ENCODE measurements at places on chromosomes 1 and 21.

GRCh38 chr1:29963946-29964345 is 727.6 kb downstream of the PTPRU start:
- H3K27ac ChIP-seq: no peak overlapping the region
- peaks cover 5% of the 10 kb centered on the region for H3K27me3 ChIP-seq
- no peaks in the 10 kb centered on the region for H3K4me1 ChIP-seq
- H3K4me3 ChIP-seq: no peak overlapping the region
- H3K36me3 ChIP-seq: no peaks in the 10 kb centered on the region

DNA sequence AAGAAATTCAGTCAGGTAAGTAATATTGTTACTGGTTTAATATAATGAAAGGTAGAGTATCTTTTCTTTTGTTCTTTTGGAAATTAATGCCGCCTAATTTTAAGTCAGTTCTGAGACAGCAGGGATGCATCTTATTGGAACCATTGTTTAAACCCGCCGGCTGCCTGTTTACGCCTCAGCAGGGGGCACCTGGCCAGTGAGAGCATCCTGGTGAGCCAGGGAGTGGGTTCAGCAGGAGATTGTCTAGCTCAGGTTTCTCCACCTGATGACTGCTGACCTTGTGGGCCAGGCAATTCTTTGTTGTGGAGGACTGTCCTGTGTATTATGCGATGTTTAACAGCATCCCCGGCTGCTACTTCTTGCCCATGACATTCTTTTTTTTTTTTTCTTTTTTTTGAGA is 30.2 kb downstream of the CHAF1B start:
- H3K36me3 ChIP-seq: peaks cover 48% of the 10 kb centered on the region
- no peak overlapping the region for H3K27ac ChIP-seq
- no peaks in the 10 kb centered on the region for H3K27me3 ChIP-seq
- no peak for DNase-seq
- no peaks in the 10 kb centered on the region for H3K4me1 ChIP-seq

GRCh38 chr1:248786156-248786555 is 30.6 kb upstream of the LYPD8 start:
- no peak for DNase-seq
- no peaks in the 10 kb centered on the region for H3K4me1 ChIP-seq
- H3K36me3 ChIP-seq: no peaks in the 10 kb centered on the region
- H3K4me3 ChIP-seq: no peak overlapping the region

DNA sequence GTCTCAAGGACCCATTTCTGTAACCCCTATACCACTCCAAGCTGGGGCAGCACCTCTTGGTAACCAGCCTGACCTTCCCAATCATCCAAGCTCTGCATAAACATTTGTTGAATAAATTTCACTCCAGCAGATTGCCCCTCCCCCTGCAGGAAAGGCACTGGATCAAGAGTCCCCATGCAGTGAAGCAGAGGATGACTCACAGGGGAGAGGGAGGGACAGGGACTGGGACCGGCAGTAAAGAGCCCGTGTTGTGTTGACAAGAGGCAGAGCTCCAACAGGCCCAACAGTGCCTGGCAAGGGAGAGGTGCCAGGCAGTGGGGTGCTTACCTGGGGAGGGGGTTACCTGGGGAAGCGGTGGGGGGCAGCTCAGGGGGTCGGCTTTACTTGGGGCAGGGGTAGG is 32.3 kb downstream of the SLC9A1 start:
- no peak for DNase-seq
- H3K27ac ChIP-seq: no peak overlapping the region
- no peaks in the 10 kb centered on the region for H3K27me3 ChIP-seq
- no peak overlapping the region for H3K4me3 ChIP-seq

- no peaks in the 10 kb centered on the region for H3K4me1 ChIP-seq
- no peak overlapping the region for H3K27ac ChIP-seq
- DNase-seq: no peak
Observed at GRCh38 chr1:43427941-43428340, 25.8 kb downstream of the HYI start.

DNA sequence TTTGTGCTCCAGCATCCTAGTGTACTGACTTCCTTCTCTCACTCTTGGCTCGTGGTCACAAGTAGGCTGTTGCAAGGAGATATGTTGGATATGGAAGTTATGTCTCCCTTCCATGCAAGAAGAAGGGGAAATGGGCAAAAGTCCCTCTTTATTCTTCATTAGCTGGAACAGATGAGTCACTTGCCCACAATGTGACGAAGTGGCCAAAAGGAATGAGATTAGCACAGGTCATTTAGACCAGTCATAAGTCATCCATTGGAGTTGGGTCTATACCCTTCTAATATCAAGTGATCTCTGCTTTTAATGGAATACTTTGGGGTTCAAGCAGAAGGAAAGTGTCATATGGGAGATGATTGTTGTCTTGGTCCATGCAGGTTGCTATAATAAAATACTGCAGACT is 91.2 kb upstream of the NGF start:
- no peak overlapping the region for H3K27ac ChIP-seq
- H3K36me3 ChIP-seq: no peaks in the 10 kb centered on the region
- peaks cover 9% of the 10 kb centered on the region for H3K27me3 ChIP-seq
- DNase-seq: no peak
- no peak overlapping the region for H3K4me3 ChIP-seq

DNA sequence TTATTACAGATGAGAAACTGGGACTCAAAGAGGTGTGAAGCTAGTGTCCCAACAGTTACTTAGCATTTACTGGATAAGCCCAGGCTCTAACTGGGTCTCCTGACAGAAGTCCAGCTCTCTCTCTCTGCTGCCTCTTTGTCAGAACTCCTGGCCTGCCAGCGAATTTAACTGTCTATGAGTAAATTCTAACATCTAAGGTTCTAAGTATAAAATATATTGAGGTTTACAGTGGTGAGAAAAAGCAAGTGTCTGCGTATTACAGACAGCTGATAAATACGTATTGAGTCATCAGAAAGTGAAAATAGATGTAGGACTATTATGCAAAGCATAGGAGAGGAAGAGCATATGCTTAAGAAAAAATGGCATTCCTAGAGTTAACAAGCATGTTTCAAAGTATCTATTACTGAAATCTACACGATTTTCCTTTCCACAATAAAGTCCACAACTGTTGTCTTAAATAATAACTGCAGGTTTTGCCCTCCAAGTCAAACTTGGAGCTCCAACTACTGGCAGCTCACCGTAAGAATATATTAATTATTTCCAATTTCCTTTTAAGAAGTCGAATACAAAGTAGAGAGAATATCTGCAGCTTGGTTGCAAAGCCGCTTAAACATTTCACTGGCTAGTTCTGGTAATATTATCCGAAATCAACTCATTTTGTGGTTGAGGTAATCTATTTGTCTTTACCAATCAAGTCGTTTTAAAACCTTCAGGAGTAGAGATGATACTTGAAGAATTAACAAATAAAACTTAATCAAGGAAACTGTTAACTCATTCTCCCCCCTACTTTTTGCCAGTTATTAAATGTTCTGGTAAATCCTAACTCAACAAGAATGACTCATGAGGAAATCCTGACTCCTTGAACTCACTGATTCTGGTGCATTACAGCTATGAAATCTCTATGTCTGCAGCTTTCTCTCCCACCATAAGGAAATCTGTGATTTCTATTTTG is 1.4 kb upstream of the RGS2 start:
- peak; percentile 9 for DNase-seq
- peak overlapping the region; percentile 72 for H3K27ac ChIP-seq
- H3K4me1 ChIP-seq: peaks cover 29% of the 10 kb centered on the region

DNA sequence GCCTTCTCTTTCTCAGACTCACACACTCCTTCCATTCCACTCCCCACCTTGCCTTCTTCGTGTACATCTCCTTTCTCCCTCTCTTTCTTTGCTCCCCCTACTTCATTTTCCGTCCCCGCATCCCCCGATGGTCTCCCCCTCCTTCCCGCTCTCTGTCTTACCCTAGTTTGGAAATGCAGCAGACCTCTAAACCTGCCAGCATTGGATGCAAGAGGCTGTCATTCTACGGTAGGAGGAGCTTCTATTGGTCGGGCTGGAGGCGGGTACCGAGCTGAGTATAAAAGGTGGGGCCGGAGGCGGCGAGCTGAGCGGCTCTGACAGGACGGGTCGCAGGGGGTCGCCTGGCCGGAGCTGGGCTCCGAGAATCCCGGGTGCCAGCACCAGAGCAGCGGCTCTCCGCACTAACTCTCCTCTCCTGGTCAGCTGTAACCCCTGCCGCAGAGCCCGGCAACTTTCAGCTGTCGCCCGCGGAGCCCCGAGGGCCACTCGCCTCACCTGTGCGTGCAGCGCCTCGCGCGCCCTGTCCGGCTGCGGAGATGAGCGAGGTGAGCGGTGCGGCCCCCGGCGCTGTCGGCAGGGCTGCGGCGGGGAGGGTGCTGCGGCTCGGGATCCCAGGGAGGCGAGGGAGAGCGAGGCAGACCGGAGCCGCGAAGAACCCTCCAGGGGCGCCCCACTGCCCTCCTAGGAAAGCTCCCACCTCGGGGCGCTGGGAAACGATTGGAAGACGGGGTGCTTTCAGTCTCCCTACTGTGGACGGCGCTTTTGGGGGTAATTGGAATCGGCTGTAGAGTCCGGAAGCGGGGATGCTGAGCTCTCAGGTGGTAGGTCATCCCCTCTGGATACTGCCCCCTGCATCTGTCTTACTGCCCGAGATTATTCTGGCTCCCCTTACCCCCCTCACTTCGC is at the start of gene PCP4L1:
Gene PCP4L1, plus strand, starts transcription at position 307 of the 906 bp plus-strand sequence. Its CDS starts 230 bp downstream, at position 537.
- peak; percentile 58 for DNase-seq
- peak within 1 kb of the TSS; percentile 34 for H3K4me3 ChIP-seq
- H3K4me1 ChIP-seq: peaks cover 8% of the 10 kb centered on the region
- H3K36me3 ChIP-seq: peaks cover 14% of the 10 kb centered on the region
- peaks cover 48% of the 10 kb centered on the region for H3K27me3 ChIP-seq
- H3K27ac ChIP-seq: no peak within 1 kb of the TSS

DNA sequence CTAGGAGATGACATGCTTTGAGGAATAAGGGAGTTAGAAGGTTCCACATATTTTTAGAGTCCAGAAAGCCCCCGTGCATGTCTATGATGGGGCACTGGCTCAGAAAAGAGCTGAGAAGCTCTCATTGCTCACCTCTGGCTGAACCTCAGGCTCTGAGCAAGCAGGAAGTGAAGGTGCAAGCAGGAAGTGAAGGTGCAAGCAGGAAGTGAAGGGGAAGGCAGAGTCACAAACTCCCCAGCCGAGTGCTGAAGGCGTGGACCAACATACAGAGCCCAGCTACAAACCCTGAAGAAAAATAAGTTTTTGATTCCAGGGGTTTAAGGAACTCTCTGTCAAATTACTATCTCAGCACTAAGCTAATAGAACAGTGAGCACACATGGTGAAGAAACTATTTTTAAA is 7.0 kb downstream of the KRTAP10-8 start:
- H3K27me3 ChIP-seq: no peaks in the 10 kb centered on the region
- DNase-seq: peak; percentile 70
- peaks cover 28% of the 10 kb centered on the region for H3K36me3 ChIP-seq
- H3K4me1 ChIP-seq: peaks cover 41% of the 10 kb centered on the region

- H3K36me3 ChIP-seq: peaks cover 5% of the 10 kb centered on the region
- peak overlapping the region; percentile 87 for H3K27ac ChIP-seq
- peak; percentile 73 for DNase-seq
- H3K4me3 ChIP-seq: peak overlapping the region; percentile 63
- no peaks in the 10 kb centered on the region for H3K27me3 ChIP-seq
Observed at GRCh38 chr1:59020151-59020997, 236.5 kb upstream of the JUN start.

All from activated CD8-positive, alpha-beta T cell treated with anti-CD3 and anti-CD28 coated beads for 36 hours (primary cell).